Cortex of kidney (tissue), 1 donor: ENCODE measurements at places on chromosomes 6 and 20.

DNA sequence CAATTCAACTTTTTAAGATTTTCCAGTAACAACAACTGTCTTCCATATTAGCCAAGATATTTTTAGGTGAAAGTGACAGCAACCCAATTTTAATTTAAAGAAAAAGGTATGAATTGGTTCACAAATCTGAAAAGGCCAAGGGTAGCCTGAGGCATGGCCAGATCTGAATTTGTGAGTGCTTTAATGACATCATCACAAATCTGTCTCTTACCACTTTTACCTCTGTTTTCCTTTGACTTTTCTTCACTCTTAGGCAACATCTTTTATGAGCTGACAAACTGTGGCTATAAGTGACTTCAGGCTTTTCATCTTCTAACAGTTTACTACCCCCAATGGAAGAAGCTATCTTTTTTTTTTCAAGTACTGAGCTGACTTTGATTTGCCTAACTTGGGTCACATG is 44.5 kb upstream of the PKIB start:
- no peak for DNase-seq

GRCh38 chr6:43455531-43456428 is at the start of gene DLK2:
Gene DLK2, minus strand, starts transcription at chr6:43455548. Its CDS starts 723 bp downstream, at chr6:43454825.
- no peak for DNase-seq

DNA sequence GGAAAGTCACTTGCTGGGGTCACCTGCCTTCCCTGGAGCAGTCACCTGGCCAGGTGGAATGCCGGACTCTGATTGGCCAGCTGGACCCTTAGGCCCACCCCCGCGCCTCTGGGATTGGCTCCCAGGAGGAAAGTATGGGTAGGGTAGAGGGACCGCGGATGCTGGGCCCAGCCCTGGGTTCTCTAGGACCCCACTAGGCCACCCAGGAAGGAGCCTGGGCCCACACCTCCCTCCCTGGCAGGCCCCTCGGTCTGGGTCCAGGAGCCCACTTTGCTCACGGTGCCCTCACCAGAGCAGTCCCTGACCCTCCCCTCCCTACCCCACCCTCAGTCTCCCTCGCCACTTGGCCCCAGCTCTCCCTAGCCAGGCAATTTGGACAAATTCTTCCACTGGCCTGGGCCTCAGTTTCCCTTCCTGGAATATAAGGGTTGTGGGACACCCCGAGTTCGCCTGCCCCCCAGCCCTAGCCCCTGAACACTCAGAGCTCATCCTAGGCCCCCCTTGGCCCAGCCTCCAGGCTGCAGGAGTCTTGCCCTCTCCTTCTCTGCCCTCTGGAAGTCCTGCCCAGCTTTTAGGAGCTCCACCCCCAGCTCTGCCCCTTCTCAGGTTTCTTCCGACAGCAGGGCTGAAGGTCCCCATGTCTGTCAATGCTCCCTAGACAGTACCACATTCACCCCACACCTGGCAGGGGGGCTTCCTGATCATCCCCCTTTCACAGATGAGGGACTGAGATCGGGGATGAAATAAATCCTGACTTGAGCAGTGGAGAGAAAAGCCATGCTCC is 299.6 kb downstream of the TAF4 start:
- no peak for DNase-seq

- no peak for DNase-seq
These were observed 631 bp downstream of the PLCB1 start for GRCh38 chr20:8132484-8133309.
